ENCODE measurements at places on chromosomes 4 and X.

GRCh38 chrX:56803850-56804681, 75.0 kb downstream of the NBDY start:
- no peak for DNase-seq

DNA sequence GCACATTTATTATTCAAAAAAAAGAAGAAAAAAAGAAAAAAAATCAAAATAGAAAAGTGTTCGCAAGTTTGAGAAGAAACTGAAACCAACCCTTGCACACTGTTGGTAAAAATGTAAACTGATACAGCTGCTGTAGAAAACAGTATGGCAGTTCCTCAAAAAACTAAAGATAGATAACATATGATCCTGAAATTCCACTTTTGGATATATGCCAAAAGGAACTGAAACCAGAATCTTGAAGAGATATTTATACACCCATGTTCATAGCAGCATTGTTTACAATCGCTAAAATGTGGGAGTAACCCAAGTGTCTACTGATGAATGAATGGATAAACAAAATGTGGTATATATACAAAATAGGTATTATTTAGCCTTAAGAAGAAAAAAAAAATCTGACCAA, 155.4 kb downstream of the TBCK start:
- DNase-seq: no peak

GRCh38 chrX:115452251-115452650, 108.7 kb upstream of the PLS3 start:
- DNase-seq: no peak

- no peak for DNase-seq
Measured at GRCh38 chr4:630656-631055, 5.3 kb downstream of the PDE6B start.

DNA sequence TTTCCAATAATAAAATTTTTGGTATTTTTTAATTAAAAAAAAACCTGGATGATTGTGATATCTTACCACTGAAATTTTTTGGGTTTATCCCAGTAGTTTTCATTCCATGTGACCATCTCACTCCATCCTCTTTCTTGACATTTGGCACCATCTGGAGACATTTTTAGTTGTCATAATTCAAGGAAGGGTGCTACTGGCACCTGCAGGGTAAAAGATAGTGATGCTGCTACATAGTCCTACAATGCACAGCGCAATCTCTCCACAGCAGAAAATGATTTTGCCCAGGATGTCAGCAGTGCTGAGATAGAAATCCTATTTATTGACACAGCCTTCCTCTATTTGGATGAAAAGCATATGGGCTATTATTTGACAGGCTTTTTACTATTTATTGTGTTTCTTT, 79.3 kb downstream of the RBPJ start:
- DNase-seq: no peak

DNA sequence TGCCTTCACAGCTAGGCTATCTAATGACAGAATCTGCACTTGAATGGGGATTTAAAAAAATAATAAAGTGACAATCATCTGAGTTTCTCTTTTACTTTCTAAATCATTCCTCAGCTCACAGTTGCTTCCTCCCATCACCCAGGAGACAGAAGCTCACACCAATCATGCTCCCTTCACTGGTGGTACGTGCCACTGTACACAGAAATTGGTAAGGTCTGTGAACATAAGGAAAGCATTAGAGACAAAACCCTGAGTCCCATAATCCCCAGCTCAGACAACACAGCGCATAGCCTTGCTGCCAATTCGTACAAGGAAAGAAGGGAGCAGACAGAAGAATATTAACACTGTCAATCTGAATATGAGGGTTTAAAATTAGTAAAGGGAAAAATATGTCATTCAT, 133.1 kb downstream of the IDS start:
- no peak for DNase-seq

- no peak for DNase-seq
Measured at GRCh38 chr4:1169691-1170096, 2.7 kb downstream of the SPON2 start.

GRCh38 chr4:147780137-147780777, 48.4 kb downstream of the ARHGAP10 start:
- no peak for DNase-seq

- DNase-seq: no peak
Measured at GRCh38 chrX:44157858-44158257, 184.7 kb upstream of the NDP start.

- DNase-seq: no peak
Measured at GRCh38 chrX:131802836-131803626, 220.1 kb upstream of the STK26 start.

DNA sequence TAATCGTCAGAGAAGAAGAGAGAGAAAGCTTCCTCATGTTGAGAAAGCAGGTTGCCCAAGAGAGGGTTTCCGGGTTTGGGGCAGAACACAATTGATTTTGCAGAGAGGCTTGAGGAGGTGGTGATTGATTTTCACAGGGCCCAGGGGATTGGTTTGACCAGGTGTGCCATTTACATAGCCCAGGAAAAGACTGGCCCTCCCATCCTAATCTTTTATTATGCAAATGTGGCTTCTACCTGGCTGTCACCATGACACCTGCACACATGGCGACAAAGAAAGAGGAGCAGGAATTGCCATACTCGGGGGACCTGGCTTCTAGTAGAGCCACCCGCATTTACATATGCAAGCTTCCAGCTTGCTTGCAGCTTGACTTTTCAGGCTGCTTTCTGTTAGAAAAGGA, 405.3 kb downstream of the PPP4R3C start:
- DNase-seq: no peak

GRCh38 chr4:3391422-3391821, 50.3 kb upstream of the HGFAC start:
- no peak for DNase-seq

- no peak for DNase-seq
Measured at GRCh38 chr4:7928711-7929110, 10.9 kb downstream of the AFAP1 start.

DNA sequence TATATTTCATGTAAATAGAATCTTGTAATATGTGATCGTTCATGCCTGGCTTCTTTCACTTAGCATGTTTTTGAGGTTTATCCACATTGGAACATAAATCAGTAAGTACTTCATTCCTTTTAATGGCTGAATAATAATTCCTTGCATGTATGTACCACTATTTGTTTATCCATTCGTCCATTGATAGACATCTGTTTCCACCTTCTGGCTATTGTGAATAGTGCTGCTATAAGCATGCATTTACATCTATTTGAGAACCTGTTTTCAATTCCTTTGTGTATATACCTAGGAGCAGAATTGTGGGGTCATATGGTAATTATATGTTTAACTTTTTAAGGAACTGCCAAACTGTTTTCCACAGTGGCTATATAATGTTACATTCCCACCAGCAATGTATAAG, 356.7 kb upstream of the DIPK2B start:
- DNase-seq: no peak

GRCh38 chr4:185872747-185873380, 60.9 kb upstream of the SORBS2 start:
- no peak for DNase-seq

DNA sequence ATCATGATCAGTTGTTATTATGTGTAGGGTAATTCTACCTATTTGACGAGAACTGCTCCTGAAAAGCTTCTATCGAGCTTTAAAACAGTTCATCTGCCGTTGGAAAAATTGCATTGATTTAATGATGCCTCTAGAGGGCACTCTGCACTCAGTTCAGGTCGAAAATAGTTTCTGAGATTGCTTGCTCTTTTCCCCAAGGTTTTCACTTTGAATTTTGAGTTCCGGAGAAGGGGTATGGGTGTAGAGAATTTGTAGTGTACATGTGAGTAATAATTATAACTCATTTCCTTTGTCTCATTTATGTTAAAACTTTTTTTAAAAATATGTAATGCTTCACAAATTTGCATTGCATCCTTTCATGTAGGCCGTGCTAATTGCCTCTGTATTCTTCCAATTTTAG, 28.4 kb upstream of the TNIP3 start:
- no peak for DNase-seq

DNA sequence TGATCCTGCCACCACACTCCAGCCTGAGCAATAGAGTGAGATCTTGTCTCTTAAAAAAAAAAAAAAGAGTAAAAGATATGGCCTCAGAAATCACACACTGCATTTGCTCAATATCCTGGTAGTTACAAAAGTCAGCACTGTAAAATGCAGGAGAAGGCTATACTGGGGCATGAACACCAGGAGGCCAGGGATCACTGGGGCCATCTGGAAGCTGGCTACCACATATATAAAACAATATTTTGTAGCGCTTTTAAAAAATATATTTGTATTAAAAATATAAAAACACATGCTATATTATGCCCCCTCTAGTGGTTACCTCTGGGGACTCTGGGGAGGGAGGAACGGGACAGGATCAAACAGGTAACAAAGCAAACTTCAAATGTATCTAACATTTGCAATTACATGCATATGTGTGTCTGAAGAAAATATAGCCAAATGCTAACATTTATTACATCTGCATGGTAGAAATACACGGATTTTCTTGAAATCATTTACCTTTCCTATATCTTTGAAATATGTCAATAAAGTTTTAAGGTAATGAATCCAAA, 4.0 kb downstream of the C4orf46 start:
- no peak for DNase-seq

DNA sequence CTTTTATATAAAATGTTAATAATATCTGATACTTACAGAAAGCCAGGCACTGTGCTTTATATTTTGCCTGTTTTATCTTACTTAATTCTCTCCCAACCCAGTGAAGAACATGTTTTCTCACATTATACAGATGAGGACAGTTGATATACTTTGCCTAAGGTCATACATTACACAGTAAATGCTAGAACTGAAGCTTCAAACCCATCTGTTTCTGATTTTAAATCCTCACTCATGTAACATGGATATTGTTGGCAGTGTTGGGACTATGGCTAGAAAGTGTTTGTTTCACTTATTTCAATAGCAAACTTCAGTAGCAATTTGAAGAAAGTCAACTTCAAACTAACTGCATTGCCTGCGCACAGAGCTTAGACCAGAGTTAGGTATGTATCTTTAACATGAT, 57.4 kb downstream of the RAPGEF2 start:
- no peak for DNase-seq

GRCh38 chr4:6689506-6689960, 4.1 kb upstream of the S100P start:
- DNase-seq: no peak

DNA sequence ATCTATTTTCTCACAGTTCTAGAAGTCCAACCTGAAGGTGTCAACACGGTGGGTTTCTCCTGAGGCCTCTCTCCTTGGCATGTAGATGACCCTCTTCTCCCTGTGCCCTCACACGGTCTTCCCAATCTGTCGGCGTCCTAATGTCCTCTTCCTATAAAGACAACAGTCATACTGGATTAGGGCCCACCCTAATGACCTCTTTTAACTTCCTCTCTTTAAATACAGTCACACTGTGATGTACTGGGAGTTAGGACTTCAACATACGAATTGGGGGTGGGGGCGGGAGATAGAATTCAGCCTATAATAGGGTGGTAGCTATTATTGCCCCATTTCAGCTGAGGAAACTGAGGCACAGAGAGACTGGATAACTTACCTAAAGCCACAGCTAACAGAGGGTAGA, 70.2 kb downstream of the SMIM20 start:
- DNase-seq: no peak

GRCh38 chr4:16695896-16696295, 202.5 kb downstream of the LDB2 start:
- no peak for DNase-seq

- no peak for DNase-seq
Measured at GRCh38 chr4:150816491-150816890, 198.6 kb downstream of the LRBA start.

GRCh38 chr4:47468706-47469365, 5.3 kb upstream of the COMMD8 start:
- no peak for DNase-seq

- no peak for DNase-seq
Measured at GRCh38 chr4:179757641-179758040, 2315.4 kb upstream of the AGA start.

DNA sequence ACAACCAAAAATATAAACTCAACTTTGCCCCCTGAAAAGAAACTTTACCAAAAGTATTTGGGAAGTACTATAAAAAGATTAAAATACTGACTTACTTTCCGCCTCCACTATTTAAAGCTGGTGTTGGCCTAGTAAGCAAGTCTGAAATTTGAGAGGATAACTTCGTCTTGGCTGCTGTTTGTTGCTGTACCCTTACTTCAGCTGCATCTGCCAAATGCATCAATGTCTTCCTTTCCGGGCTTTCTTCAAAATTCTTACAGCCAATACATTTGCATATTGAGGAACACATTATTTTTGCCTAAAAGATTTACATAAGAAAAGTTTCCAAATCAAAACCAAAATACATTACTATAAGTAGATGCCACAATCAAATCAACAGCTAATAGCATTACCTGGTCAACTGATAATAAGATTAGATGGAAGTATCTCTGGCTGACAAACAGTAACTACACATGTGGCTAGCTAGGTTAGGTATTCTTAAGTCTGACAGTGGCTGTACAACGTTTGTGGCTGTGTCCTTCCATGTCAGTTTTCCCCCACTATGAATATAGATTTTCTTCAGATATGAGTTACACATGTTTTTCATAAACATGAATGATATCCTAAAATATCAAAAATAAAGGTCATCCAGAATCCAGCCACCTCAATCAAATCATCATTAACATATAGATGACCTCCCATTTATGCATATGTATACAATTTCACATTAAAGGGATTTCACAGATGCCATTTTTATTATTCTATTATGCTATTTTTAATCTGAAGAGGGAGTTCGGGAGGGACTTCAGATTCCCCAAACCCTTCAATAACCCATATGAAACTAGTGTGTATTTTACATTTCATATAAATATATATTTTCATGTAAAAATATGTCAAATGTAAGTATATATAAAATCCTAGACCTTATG, 30.6 kb downstream of the THAP9 start:
- DNase-seq: no peak

DNA sequence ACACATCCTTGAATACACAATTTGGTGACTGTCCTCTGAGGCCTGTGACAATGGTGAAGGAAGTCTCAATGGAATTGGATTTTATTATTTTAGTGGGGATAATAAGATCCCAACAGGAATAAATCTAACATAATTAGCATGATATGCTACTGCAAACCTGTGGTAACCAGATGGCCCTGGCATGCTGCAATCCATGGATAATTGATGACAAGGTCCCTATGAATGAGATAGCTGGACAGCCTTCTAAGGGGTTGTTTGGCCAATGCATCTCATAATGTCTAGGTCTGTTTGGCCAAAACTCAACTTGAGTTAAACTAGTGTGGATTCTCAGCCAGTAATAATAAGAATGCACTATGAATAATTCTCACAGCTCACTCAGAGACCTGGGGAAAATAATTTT, 145.3 kb upstream of the GALNTL6 start:
- DNase-seq: no peak

- no peak for DNase-seq
Measured at GRCh38 chr4:118953276-118953675, 64.6 kb downstream of the SYNPO2 start.

GRCh38 chrX:46461660-46462191, 83.5 kb downstream of the ZNF674 start:
- no peak for DNase-seq

- no peak for DNase-seq
Measured at GRCh38 chr4:2424581-2424980, 5.8 kb downstream of the CFAP99 start.

- DNase-seq: no peak
Measured at GRCh38 chrX:124212622-124213021, 119.8 kb upstream of the TEX13D start.

Measured in caudate nucleus (tissue), 63 donors.